ENCODE measurements at places on chromosomes 11 and 22.

- no peak for DNase-seq
Observed at GRCh38 chr22:42001121-42001520, 2.5 kb downstream of the WBP2NL start.

GRCh38 chr11:76997512-76997911 lies 36.7 kb upstream of the B3GNT6 start:
- DNase-seq = no peak

- no peak for DNase-seq
Observed at GRCh38 chr11:110186867-110187266, 93.7 kb downstream of the ZC3H12C start.

GRCh38 chr22:30872285-30873041 lies 96.1 kb downstream of the MORC2 start:
- DNase-seq = no peak

GRCh38 chr22:34427436-34427835 lies 507.2 kb upstream of the LARGE1 start:
- no peak for DNase-seq

DNA sequence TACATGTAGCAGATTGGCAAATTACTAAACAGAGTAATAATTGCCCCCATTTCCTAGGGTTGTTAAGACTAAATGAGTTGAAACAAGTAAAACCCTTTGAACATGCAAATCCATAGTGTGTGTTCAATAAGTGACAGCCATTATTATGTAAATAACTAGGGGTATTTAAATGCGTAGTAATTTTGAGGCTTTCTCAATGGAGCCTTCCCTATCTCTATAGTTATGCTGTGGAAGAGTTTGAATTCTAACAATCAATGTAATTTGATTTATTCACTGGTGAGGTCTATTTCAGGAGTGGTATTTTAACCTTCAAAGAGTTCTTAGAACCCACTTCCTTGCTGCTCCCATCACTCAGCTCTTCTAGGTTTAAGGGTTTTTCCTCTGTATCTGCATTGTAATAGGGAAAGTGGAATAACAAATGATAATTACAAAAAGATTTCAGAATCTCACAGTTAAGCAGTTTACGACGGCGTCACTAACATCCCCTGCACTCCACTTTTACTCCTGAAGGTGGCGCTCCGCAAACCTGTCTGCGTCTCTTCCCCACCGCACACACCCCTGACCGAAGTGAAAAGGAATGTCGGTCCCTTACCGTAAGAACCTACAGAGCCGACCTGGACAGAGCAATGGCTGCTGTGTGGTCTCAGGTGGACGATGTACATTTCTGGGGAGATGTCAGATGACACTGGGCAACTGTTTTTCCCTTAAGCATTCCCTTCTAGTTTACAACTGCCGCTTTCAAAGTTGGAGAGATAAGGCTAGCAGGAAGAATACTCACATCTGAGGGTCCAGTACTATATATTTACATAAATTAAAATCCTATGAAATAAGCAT lies 80.8 kb downstream of the ZC3H12C start:
- no peak for DNase-seq

DNA sequence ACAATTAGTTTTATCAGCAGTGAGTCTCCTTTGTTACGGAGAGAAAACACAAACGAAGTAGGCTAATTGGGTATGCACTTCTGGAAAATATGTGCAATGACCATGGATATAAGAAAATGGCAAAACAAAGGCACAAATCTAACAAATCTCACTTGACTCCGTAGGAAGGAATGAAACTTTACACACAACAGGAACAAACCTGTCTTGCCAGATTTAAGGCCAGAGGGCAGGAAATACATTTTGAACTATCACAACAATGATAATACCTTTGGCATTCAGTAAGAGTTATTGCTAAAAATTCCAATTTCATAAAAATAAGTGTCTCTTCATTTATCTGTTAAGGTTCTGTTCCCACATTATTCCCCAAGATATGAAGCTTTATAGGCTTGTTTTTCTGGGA lies 36.6 kb downstream of the SLC25A17 start:
- DNase-seq = no peak

GRCh38 chr11:64060861-64061444 lies 25.2 kb downstream of the FLRT1 start:
- peak; percentile 40 for DNase-seq
